ENCODE measurements at places on chromosomes 5 and 9. TPM values are rescaled to one million over a fixed set of nuclear protein-coding genes. Genes with fewer than 3 reads are reported as not detected.

Gene EIF4E1B
- total RNA-seq = not detected

Gene SPRY4
- 0.34 TPM for total RNA-seq

Gene UNC13B
- 0.84 TPM for total RNA-seq

DNA sequence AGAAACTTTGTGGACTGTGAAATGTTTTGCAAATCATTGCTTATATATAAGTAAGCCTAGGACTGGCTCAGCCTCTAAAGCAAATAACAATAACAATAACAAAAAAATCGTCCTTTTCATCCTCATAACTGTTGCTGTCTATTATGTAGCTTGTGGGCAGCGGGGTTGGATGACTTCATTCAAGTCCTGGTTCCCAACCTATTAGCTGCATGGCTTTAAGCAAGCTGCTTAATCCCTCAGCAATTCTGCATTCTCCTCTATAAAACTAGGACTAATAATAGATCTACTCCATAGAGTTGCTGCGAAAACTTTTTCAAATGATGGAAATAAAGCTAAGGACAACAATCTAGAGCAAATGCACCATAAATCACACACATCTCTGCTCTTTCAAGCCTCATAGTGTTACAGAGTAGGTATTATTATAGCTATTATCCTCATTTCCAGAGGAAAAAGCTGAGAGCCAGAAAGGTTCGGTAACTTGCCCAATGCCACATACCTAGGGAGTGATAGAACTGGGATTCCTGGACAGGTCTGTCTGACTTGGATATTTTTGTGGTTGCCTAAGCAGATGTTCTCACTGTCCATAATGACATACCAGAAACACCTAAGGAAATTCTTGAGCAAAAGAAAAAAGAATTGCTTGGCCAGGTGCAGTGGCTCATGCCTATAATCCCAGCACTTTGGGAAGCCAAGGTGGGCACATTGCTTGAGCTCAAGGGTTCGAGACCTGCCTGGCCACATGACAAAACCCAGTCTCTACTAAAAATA lies 98.8 kb upstream of the ADRA1B start:
- no peak for DNase-seq

DNA sequence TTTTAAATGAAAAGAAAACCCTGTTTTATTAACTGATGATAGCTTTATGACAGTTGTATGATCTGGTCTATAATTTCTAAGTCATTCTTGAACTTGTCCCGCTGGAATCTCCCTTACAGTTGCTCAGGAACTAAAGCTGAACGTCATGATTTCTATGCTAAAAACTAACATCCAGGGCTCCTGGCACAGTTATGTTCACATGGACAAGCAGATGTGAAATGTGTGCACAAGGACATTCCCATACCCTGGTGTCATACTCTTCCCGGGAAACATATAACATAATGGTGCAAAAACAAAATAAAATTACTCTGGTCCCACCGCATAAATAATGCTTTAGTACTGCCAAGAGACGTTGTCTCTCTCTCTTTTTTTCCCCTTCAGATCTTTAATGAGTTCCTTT lies 134.9 kb downstream of the PRDM6 start:
- no peak for DNase-seq

DNA sequence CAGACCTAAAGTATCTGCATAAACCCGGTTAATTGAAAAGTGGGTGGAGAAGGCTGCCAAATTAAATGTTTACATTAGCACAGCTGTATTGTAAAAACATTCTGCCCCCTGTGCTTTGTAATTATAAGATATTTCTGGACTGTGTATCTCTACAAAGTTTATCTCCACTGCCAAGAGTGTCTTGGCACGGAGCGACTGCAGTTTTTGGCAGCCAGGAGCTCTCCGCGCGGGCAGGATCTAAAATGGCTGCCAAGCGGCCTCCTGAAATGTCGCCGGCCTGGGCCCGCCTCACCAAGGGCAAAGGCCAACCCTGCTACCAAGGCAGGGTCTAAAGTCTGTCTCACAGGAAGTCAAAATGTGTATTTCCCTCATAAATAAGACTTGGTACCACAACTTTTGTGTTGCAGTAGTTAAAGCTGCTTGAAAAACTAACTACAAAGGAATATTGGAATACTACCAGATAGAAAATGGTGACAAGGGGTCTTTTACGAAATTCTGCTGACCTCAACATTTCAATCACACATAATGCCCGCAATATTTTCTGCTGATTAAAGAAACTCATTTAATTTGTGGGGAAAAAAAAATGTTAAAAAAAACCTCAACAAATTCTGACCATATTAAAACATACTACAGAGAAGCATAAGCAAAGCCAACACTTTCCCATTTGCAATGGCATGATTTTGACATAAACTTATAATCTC lies 110.4 kb downstream of the NFIB start:
- no peak for DNase-seq

GRCh38 chr5:4252385-4252784 lies 656.8 kb downstream of the IRX1 start:
- DNase-seq = no peak

DNA sequence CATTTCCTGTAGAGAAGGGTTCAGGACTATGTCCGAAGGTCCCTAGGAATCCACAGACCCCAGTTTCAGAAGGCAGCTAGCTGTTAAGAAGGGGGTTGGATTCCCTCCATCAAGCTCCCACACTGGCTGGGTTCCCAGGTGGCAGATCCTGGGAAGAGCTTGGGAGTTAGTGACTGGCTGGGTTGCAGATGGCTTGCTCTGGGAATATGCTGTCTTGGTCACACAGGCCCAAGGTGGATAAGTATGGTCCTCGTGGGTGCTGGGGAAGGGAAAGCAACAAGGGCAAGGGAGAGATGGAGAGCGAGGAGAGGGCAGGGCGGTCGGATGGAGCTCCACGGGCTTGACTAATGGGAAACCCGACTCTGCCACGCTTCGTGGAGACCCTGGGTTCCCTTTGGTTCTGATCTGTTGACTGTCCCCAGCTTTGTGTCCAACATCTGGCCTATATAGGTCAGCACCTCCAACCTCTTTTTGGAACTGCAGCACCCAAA lies 17.4 kb downstream of the SH3PXD2B start:
- no peak for DNase-seq

DNA sequence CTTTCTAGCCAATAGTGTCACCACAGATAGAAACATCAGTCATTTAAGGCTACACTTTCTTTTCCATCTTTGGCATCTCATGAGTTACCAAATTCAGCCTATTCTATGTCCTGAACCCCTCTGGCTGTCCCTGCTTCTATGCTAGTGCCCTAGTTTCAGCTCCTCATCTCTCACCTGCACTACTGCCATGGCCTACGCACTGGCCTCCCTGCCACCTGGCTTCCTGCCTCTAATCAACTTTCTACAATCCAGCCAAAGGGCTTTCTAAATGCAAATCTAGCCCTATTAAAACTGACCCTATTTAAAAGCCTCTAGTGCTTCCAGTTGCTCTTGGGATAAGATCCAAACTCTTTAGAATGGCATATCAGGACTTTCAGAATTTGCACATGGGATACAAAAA lies 482.9 kb downstream of the TMEM38B start:
- DNase-seq = no peak

GRCh38 chr5:116942622-116943021 lies 368.0 kb upstream of the SEMA6A start:
- no peak for DNase-seq
